ENCODE measurements at places on chromosomes 13 and 19.

DNA sequence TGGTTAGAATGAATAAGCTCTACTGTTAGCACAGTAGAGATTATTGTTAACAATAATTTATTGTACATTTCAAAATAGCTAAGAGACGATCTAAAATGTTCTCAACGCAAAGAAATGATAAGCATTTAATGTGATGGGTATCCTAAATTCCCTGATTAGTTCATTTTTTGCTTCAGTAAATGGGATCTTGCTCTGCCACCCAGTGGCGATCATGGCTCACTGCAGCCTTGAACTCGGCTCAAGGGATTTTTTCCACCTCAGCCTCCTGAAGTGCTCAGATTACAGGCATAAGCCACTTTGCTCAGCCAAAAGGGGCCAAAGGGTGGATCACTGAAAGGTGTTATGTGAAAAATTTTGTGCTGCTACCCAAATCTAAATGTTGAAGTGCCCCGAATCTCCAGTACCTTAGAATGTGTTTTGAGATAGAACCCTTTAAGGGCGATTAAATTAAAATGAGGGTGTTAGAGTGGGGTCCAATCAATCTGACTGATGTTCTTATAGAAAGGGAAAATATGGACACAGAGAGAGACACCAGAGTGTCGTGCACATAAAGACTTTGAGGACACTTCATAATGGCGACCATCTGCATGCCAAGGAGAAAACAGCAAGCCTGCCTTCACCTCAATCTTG lies 31.5 kb upstream of the ZNF766 start:
- DNase-seq, result peak; percentile 65

DNA sequence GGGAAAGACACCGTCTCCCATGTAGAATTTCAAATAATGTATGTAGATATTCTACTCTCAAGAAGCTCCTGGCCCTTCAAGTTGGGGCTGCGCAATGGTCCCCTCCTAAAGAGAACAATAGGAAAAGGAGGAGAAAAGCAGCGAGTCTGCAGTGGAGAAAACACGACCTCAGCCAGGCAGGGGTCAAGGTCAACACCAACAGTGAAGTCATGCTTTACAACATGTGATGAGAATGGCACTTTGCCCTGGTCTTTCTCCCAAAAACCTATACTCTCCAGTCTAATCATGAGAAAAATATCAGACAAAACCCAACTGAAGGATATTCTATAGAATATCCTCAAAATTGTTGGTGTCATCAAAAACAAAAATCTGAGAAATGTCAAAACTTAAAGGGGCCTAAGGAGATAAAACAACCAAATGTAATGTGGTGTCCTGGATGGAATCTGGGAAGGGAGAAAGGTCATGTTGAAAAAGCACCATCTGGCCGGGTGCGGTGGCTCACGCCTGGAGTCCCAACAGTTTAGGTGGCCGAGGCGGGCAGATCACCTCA lies 101.0 kb downstream of the SPACA7 start:
- no peak for DNase-seq

DNA sequence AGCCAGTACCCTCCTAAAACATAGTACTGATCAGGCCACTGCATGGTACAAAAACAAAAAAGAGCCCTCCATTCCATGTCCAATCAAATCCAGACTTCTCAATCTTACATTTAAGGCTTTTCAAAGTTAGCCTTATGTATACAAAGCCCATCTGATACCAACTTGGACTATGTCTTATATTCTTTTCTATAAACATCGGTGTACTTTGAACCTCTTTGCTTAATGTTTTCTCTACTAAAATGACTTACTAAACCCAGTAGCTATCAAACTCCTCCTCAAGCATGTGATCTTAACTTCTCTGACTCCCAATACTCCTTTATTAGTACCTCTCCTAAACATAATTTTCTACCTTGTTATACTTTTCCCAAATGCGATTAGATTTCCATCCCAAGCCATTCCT lies 14.8 kb downstream of the TSC22D1 start:
- DNase-seq, result no peak

DNA sequence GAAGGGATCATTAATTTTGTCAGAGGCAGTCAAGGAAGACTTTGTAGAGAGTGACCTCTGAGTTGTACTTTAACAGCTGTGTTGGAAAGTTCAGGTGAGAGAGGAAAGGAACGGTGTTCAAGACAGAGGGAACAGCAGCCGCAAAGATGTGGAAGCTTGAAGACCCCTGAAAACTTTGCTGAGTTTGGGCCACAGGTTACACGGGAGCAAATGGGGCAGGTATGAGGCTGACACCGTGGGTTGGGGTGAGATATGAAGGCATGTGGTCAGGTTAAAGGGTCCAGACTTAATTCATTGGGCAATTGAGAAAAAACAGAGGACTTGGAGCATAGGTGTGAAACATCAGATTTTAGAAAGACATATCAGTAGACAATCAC lies 72.0 kb upstream of the SERP2 start:
- no peak for DNase-seq

DNA sequence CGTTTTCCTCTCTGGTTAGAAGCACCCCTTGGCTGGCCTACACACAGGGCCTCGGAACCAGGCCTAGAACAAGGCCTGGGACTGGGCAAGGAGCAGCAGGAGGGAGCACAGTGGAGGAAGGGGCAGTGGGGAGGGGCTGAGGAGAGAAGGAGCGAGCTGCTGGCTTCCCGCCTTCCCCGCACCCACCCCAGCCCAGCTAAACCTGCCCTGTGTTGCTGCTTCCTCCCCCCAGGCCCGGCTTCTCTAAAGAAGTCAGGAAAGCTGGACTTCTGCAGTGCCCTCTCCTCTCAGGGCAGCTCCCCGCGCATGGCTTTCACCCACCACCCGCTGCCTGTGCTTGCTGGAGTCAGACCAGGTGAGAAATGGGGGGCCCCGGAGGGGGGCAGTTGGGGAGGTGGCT lies 24.3 kb downstream of the LYL1 start:
- DNase-seq, result peak; percentile 37

All from HAP-1 (cell line).